ENCODE measurements at places on chromosomes 16 and 17.

DNA sequence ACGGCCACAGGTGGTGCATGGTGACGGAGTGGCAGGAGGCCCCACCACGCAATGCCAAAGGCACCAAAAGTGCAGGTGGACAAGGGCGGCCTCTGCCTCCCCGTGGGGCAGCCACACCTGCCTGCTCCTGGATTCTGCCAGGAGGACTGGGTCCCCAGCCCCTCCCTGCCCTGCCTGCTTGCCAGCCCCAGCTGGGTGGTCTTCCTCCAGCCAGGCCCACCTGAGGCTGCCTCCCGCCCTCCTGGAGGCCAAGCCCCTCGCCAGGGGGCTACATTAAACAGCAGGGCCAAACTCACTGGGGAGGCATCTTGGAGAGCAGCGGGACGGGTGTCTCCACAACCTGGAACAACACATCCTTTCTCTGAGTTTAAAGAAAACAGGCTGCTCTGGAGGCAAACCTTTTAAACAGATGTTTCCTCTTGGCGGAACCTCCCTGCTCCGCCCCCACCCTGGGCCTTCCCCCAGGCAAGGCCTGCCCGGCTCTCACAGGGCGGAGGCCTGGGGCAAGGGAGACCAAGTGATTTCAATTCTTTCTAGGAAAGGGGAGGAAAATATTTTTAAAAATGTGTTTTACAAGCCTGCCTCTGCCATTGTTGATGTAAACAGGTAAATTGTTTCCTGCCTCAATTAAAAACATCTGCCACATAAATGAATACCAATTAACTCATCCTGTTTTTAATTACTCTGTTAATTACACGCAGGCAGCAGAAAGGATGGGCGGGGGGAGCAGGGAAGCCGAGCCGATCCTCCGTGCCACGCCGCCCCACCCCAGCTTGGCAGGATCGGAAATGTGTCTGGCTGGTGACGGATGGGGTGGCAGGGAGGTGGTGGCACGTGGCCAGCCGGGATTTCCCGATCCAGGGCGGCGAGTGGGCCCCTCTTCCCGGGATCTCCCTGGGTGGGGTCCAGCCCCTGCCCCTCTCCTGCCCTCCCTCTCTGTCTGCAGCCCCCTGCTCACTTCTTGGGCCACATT is 54.4 kb upstream of the PABPN1L start:
- DNase-seq = no peak

- no peak for DNase-seq
Observed at GRCh38 chr16:28307936-28308335, 15.6 kb downstream of the SBK1 start.

GRCh38 chr17:77606146-77606864 is 352.2 kb upstream of the TNRC6C start:
- no peak for DNase-seq

DNA sequence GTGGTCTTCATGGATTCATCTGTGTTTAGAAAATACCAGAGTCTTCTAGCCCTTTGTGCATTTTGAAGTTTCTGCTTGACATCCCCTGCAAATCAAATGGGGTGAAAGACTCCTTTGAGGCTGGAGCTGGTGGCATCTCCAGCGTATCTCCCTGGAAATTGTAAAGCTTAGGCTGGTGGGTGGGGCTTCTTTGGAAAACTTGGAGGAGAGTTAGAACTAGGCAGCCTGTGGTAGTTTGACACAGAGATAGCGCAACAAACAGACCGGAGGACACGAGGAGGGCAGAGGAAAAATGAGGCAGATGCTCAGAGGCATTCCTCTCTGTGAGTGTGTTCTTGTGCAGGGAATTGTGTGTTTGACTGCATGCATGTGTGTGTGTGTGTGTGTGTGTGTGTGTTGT is 116.3 kb downstream of the IRX5 start:
- DNase-seq = no peak

GRCh38 chr17:28926366-28926765 is 23.5 kb upstream of the DHRS13 start:
- no peak for DNase-seq

GRCh38 chr16:30626236-30626635 is 16.0 kb upstream of the ZNF689 start:
- no peak for DNase-seq

- DNase-seq = no peak
Observed at GRCh38 chr17:79612468-79613194, 1.8 kb upstream of the RBFOX3 start.

GRCh38 chr16:67749436-67750078 is 30.4 kb upstream of the GFOD2 start:
- DNase-seq = no peak

DNA sequence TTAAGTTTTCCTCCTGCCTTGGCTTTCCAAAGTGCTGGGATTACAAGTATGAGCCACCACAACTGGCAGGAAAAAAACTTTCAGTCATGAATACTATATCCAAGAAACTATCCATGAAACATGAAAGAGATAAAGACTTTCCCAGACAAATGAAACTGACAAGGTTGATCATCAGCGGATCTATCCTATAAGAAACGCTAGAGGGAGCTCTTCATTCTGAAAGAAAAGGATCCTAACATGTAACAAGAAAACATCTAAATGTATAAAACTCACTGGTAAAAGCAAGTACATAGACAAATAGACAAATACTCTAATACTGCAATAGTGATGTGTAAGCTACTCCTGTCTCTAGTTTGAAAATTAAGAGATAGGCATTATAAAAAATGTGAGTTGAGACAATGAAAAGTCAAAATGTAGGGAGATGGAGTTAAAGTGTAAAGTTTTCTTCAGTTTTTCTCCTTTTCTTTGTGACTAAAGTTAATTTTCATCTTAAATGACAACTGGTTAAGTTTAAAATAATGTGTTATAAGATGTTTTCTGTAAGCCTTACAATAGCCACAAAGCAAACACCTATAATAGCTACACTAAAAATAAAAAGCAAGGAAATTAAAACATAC is 79.6 kb upstream of the TEKT1 start:
- DNase-seq = no peak

DNA sequence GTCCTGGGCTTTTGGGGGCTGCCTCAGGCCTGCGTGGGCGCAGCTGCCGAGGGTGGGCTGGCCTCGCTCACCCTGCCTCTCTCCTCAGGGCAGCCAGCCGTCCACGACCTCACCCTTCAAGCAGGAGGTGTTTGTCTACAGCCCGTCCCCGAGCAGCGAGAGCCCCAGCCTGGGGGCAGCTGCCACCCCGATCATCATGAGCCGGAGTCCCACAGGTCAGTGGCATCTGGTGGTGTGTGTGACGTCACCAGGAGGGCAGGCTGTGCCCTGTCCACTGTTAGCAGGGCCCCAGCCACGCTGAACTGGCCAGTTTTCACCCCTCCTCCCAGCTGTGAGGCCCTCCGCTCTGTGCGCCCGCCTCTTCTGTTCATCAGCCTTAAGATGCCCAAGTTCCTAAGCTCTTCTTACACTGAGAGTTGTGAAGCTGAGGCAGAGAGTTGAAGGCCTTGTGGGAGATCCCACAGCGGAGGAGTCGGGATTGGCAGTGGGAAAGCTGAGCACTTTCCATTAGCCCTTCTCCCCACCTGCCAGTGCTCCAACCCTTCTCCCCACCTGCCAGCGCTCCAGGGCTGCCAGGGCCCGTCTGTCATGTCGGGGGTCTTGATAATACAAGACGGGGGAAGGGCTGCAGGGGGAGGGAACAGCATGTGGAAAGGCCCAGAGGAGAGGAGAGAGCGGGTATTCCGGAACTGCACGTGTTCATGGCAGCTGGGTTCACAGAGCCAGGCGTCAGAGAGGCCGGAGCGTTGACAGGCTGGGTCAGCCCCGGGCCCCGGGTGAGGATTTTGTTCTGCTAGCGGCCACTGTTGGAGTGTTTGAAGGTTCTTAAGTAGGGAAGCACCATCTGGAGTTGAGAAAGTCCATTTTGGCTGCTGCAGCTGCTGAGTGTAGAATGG is 36.3 kb downstream of the OR1D5 start:
- no peak for DNase-seq

All from anterior cingulate cortex (tissue), 58 donors.